Stimulated activated CD8-positive, alpha-beta memory T cell treated with anti-CD3 and anti-CD28 coated beads, Interleukin-4, amount 100 ng/mL, for 1 hour (primary cell): ENCODE measurements at places on chromosomes 5 and 9.

GRCh38 chr9:116405321-116405720 is 251.7 kb downstream of the PAPPA start:
- DNase-seq, result no peak

DNA sequence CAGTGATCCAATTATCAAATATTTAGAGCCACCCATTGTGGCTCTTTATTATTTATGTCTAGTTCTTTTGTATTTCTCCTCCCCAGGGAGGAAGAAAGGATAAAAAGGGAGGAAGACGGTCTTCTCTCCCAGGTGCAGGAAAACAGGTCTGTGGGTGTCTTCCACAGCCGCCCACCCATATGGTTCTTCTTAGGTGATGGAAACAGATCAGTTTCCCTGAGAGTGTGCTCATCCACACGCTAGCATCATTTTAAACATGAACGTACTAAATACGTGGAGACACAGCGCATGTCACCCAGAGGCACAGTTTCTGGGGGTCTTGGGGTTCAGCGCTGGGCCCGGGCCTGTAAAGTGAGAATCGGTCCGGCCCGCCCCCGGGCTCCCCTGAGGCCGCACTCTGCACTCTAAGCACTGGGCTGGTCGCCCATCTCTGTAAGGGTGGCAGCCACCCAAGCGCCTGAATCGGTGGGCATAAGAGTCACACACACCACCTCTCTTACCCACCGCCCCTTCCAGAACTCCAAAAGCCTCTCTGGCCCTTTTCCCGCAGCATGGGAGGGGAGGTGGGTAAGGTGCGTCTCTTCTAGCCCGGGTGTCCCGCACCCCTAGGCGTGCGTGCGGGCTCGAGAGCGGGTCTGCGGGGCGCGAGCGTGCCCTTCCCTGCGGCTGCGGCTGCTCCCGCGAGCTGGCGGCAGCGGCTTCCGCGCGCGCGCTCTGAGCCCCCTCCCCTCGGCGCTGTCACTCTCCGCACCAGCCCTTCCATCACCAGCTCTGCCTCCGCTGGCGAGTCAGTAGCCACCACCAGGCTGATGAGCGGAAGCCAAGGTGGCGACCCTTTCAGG is 1.3 kb downstream of the PTCH1 start:
- no peak for DNase-seq

DNA sequence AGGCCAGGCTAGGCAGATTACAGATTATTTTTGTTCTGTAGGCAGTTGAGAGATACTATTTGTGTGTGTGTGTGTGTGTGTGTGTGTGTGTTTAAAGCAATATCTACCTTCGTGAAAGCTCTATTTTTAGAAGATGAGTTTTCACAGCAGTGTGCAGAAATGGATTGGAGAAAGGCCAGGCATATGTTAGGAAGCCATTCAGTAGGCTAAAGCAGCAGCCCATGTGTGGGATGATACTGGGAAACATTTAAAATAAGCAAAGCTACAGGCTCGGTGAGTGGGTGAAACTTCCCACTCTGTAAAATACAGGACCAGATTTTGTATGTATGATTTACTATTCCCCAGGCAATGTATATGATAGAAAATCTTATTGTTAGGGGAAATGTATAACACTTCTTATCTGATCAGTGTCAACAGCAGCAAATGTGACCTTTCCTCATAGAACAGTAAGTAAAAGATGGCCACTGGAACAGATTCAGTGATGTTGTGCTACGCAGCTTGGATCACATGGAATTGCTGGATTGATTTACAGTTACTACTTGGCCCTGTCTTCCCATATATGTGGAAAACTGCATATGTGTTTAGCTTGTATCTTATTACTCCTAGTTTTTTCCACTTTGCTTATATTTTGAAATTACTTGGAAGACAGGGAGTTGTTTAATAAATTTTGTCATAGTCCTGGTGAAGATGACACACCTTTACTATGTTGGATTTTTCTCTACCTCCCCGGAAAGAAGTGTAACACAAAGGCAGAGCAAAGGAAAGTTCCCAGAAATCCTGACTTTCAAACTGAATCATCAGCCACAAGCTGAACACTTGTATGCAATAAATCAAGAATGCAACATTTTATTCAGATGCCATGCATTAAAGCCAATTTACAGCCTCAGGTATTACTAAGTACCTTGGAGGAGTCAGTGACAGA is 1077.7 kb upstream of the SEMA6A start:
- DNase-seq, result no peak

GRCh38 chr5:84131372-84131771 is 253.3 kb downstream of the EDIL3 start:
- DNase-seq, result no peak

- DNase-seq, result no peak
Measured at GRCh38 chr5:96789794-96790330, 17.9 kb downstream of the ERAP1 start.
